Activated naive CD8-positive, alpha-beta T cell treated with anti-CD3 and anti-CD28 coated beads, Interleukin-2, amount 50 U/mL, for 16 hours (primary cell): ENCODE measurements at places on chromosomes 5 and 9.
A peak's percentile ranks its signal among the peaks of the same experiment; 100 is the strongest.

DNA sequence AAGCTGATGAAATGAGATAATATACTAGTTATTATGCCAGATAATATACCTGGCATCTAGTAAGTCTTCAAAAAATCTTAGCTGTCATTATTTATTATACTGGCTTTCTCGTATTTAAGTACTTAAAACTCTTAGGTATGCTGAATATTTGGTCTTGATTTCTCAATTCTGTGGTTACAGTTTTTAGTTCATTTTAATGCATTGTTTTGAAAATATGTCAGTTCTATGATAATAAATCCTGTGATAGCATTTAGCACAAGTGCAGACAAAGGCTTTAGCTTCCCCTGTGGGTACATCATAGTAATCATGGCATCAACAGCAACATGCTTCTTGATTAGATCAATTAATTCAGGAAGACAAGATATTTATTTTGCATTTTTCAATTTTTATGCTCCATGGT, 133.0 kb downstream of the SMC2 start:
- DNase-seq = no peak

DNA sequence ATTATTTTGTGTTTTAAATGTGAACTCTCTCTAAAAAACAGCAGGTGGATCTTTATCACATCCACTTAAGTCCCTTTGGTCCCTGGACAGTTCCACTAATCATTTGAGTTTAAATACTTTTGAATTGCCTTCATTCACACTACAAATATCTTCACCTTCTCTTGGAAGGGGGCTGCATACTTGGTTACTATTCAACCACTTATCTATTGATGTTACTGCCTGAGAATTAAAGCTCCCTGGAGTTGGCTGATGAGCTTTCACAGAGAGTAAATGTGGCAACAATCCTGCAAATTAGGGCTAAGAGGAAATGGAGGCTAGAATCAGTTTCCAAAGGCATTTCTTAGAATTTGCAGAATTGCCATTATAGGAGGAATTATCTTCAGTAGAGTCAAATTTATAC, 180.4 kb downstream of the ST8SIA4 start:
- no peak for DNase-seq

DNA sequence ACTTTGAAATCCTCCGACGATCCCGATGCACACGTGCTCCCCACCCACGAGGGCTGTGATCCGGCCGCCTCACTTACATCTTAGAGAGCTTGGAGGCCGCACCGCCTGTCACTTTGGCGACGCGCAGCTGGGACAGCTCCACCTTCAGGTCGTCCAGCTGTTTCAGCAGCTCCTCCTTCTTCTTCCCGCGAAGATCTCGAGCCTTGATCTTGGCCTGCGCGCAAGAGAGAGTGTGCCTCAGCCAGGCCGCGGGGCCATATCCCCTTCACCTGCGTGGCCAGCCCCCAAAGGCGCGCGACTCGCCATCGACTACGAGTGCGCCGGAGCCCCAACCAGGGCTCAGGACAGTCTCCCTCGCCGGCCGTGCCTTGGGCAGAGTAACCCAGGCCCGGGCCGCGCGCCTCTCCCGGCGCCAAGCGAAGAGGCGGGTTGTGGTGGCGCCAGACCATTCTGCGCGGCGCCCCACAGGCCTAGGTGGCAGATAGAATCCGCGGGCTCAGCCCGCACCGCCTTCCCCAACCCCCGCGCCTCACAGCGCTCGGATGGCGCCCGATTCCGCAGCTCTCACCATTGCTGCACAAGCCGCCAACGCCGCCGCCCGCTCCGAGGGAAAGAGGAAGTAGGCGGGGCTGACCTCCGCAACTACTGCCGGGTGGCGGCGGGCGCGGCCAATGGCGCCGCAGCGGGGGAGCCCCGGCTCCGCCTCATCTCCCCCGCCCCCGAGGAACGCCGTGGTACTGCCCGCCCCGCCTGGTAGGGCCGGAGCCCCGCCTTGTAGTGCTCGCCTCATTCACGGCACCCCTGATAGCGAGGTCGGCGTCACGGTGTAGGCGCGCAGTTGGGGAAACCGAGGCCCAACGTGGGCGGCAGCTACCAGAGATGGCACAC, at the start of the genes ARPC5L and RPL35:
Gene ARPC5L (plus strand): TSS at position 789 of the 888 bp plus-strand sequence. CDS start 7,161 bp downstream, outside the sequence.
Gene RPL35 (minus strand): TSS at position 616 of the 888 bp plus-strand sequence. CDS start 45 bp downstream, at position 571.
- DNase-seq = peak; percentile 90

DNA sequence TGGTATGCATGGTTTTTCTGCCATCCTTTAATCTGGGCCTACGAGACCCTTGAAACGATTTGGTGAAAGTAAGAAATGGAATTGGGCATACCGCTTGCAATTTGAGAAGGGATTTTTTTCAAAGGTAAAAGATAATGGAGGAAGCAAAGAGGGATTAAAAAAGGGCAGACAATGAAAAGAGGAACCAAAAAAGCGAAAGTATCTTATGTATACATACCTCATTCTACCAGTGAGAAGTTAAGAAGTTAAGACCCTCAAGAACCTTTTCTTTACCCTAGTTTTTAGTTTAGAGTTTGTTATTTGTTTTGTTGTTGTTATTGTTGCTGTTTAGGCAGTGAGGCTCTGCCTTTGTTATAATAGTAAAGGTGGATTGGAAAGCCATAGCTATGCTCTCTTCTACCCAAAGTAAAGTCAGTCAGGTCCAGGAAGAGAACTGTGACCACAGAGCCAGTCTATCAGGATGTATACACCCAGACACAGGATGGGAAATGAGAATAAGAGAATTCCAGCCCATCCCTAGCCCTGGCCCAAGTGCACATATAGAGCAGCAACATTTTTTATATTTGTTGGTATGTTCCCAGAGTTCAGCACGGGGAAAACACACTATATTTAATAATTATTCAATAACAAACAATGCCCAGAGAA, 166.6 kb downstream of the RFX3 start:
- no peak for DNase-seq

DNA sequence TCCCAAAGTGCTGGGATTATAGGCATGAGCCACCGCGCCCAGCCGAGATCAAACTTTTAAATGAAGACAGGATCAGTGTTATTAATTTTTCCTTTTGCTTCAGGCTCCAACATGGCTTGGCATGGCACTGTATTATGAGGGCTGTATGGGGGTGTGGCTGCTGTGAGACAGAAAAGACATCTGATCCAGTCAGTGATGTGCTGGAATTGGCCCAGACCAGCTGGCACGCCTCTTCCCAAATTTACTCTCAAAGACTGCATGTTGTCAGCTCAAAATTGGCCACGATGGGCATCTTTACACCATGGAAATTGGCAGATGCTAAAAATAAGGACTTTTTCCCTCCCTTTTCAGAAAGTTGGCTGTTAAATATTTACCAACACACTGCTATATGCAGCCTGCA, 12.1 kb upstream of the COL27A1 start:
- no peak for DNase-seq

- DNase-seq = no peak
These were observed 194.9 kb downstream of the PALM2AKAP2 start for GRCh38 chr9:109974918-109975276.

GRCh38 chr9:129678844-129679243, 13.4 kb downstream of the PRRX2 start:
- DNase-seq = no peak

DNA sequence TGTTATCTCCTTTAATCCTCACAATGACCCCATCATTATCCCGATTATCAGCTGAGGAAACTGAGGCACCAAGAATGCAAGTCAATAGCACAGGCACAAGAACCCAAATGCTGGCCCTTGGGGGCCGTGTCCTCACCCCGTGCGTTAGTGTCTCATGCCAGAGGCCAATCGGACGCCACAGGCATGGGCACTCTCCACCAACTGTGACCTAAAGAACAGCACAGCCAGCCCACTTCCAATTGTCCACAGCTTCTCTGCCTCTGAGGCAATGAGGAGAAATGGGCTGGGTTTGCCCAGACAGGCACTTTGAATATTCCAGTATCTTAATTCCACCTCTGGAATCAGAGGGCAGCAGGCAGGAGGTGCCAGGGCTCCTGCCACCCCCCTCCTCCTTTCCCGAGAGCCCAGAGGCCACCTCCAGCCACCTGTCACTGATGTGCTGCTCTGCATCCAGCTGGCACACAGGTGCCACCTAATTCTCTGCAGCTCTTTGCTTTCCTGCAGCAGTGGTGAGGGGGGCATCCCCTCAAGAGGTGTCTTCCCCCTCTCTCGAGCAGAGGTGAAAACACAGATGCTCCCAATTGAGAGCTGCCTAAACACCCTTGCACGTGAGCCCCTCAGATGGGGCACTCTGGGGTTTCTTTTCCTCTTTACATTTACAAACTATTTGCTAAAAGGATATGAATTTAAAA, 107.5 kb downstream of the ROR2 start:
- DNase-seq = no peak

GRCh38 chr9:131391020-131391419, 2.9 kb upstream of the PRRC2B start:
- no peak for DNase-seq

DNA sequence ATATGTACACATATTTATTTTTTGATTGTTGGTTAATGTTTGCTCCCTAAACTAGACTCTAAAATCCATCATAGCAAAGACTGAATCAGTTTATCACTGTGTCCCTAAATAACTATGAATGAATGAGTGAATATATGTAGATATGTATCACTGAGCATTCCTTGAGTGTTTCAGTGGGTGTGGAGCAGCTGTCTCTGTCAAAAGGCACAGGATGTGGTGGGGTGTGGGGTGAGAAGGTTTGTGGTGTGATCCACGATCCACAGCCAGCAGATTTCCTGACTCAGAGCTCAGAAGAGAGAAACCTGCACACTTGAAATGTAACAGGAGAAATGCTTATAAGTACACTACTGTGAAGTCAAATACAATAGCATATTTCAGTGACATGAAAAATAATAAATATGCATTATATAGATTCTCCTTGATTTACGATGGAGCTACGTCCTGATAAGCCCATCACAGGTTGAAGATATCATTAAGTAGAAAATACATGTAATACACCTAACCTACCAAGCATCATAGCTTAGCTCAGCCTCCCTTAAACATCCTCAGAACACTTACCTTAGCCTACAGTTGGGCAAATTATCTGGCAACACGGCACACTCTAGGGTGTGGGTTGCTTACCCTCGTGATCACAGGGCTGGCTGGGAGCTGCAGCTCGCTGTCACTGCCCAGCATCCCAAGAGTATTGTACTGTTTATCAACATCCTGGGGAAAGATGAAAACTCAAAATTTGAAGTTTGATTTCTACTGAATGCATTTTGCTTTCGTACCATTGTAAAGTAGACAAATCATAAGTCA, 287.0 kb downstream of the GAS1 start:
- no peak for DNase-seq

GRCh38 chr5:143315929-143316328, 87.6 kb downstream of the NR3C1 start:
- no peak for DNase-seq

GRCh38 chr9:25205285-25205684, 473.0 kb downstream of the TUSC1 start:
- no peak for DNase-seq

DNA sequence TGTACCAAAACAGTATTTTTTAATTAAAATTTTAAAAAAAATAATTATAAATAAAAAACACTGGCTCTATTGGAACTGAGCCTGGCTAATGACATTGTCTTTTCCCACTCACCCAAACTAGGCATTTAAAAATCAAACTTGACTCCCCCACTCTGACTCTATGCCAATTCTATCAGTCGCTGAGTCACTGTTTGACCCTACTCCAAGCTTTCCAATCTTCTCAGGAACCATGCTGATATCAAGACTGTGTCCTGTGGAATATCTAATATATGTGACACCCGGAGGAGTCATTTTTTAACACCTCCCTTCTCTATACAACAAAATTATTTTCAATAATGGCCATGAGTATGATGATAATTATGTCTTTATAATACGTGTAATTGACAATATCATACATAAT, 171.6 kb upstream of the RASEF start:
- no peak for DNase-seq

GRCh38 chr5:28234356-28234968, 1196.1 kb upstream of the CDH9 start:
- no peak for DNase-seq
